ENCODE measurements at places on chromosomes 11 and 22.

- no peak for DNase-seq
Observed at GRCh38 chr11:40099426-40100161, 1359.9 kb downstream of the LRRC4C start.

DNA sequence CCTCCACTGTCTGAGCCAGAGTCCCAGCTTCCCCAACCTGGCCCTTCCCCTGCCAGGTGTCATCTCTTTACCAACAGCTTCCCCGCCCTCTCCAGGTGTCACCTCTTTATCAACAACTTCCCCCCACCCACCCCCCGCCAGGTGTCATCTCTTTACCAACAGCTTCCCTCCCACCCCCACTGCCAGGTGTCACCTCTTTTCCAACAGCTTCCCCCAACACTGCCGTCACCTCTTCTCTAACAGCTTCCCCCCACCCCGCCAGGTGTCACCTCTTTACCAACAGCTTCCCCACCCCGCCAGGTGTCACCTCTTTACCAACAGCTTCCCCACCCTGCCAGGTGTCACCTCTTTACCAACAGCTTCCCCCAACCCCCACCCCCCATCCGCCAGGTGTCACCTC is 29.8 kb upstream of the TTLL12 start:
- no peak for DNase-seq

- DNase-seq = no peak
Observed at GRCh38 chr11:57977709-57978108, 46.0 kb upstream of the OR9Q1 start.

DNA sequence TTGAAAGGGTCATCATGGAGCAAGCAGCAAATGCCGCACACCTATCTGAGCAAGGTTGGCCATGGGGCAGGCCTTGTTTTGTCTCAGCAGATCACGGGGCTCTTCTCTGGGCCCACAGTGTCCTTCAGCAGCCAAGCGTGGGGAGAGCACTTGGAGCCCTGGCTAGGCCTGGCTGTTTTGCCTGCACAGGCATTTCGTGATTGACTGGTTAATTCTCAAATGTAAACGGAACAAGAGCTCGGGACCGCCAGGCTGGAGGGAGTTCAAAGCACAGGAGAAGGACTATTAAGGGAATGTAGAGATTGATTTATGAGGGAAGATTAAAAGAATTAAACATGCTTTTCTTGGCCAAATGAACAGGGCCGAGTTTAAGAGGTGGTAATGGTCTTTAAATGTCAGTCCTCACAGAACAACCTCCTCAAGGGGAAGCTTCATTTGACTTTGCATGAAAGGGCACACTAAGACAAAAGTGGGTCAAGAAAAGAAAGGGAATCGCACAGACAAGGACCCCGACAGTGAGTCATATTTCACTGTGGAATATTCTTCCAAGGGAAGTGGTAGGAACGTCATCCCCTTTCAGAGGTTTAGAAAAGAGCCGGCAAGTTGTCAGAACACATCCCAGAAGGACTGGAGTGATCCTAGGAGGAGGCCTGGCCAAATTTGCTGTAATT is 20.7 kb downstream of the SPON1 start:
- no peak for DNase-seq
